ENCODE measurements at places on chromosomes 1 and 21.

GRCh38 chr1:40627987-40628902, 37.2 kb downstream of the RIMS3 start:
- DNase-seq, result no peak
- no peak overlapping the region for H3K27ac ChIP-seq
- peaks cover 4% of the 10 kb centered on the region for H3K4me1 ChIP-seq
- H3K36me3 ChIP-seq, result no peaks in the 10 kb centered on the region
- no peak overlapping the region for H3K4me3 ChIP-seq

DNA sequence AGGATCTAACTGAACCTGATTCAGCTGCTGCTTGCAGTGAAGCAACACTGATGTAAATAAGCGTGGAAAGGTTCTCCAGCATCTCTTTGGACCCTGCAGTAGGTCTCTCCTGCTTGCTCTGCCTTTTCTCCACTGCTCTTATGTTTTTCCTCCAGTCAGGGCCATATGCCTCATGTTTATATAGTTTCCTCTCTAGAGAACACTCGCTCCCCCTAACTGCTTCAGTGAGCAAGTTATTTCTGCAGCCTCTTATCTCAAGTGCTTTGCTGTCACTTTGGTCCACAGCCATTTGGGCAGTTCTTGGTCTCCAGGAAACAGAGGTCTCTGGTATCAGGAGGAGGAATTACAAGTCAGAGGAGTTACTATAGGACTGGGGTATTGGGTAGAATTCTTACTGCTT, 5.3 kb downstream of the PRUNE1 start:
- H3K4me1 ChIP-seq, result peaks cover 7% of the 10 kb centered on the region
- no peak overlapping the region for H3K27ac ChIP-seq
- H3K36me3 ChIP-seq, result peaks cover 10% of the 10 kb centered on the region
- DNase-seq, result no peak

GRCh38 chr1:64073705-64074104, 129.7 kb upstream of the UBE2U start:
- peaks cover 30% of the 10 kb centered on the region for H3K4me1 ChIP-seq
- H3K4me3 ChIP-seq, result no peak overlapping the region
- no peak overlapping the region for H3K27ac ChIP-seq
- no peak for DNase-seq

GRCh38 chr1:110053552-110054428, 16.7 kb downstream of the ALX3 start:
- H3K27ac ChIP-seq, result no peak overlapping the region
- H3K36me3 ChIP-seq, result peaks cover 92% of the 10 kb centered on the region
- no peak overlapping the region for H3K4me3 ChIP-seq
- DNase-seq, result peak; percentile 26
- H3K4me1 ChIP-seq, result no peaks in the 10 kb centered on the region
- no peaks in the 10 kb centered on the region for H3K27me3 ChIP-seq

DNA sequence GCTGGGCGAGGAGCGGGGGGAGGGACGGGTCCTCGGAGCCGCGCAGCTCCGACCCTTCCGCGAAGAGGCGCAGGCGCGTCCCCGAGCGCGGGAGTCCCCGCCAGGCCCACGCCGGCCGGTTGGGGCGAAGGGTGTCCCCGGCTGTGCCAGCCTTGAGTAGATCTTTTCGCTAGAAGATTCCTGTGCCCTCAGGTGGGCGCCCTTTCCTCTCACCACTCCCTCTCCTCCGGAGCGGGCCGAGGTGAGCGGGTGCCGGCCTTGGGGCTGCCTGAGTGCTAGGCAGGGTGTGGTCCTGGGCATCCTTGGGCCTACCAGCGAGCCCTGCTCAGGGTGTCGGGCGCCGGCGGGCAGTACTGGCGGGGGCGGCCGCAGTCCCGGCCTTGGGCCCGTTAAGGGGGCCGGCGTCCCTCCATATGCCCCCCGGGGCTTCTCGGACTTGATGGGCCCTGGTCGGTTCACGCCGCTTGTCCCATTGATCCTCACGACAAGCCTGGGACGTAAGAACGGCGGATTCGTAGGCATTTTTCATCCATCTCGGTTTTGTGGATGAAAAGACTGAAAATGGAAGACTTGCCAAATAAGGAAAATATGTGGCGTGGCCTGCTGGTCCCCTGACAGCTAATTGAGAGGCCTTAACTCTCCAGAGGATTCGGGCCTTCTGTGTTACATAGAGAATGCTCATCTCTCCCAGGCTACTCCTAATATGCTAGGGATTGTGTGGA, 712 bp downstream of the DEGS1 start:
- peak; percentile 83 for DNase-seq
- H3K4me1 ChIP-seq, result peaks cover 21% of the 10 kb centered on the region
- H3K27me3 ChIP-seq, result no peaks in the 10 kb centered on the region
- peaks cover 47% of the 10 kb centered on the region for H3K36me3 ChIP-seq
- peak overlapping the region; percentile 100 for H3K4me3 ChIP-seq
- H3K27ac ChIP-seq, result peak overlapping the region; percentile 69

DNA sequence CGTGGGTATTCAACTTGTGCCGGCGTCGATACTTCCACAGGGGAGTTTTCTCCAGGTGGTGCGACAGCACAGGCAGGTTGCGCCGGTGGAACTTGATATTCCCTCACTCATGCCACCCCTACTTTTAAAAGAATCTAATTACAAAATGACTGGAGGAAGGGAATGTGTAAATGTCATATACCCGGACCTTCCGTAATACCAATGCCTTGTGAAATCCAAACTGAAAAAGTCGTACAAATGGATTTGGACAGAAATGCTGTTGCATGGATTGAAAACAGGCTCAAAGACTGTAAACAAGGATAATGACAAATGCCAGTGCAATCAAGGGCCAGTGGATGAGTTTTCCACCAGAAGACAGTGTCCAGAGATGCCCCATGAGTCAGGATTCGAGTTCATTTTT, 235.3 kb upstream of the USP25 start:
- no peaks in the 10 kb centered on the region for H3K36me3 ChIP-seq
- no peaks in the 10 kb centered on the region for H3K27me3 ChIP-seq
- H3K4me3 ChIP-seq, result no peak overlapping the region
- no peaks in the 10 kb centered on the region for H3K4me1 ChIP-seq
- no peak overlapping the region for H3K27ac ChIP-seq
- no peak for DNase-seq

GRCh38 chr1:178051071-178051470, 42.8 kb upstream of the RASAL2 start:
- no peak overlapping the region for H3K4me3 ChIP-seq
- no peak for DNase-seq
- peaks cover 18% of the 10 kb centered on the region for H3K4me1 ChIP-seq

- H3K4me1 ChIP-seq, result no peaks in the 10 kb centered on the region
- no peak overlapping the region for H3K27ac ChIP-seq
- no peak for DNase-seq
- H3K36me3 ChIP-seq, result no peaks in the 10 kb centered on the region
- no peaks in the 10 kb centered on the region for H3K27me3 ChIP-seq
Measured at GRCh38 chr21:17427831-17428483, 84.9 kb upstream of the CXADR start.

GRCh38 chr21:46498335-46499050, 39.8 kb downstream of the DIP2A start:
- H3K36me3 ChIP-seq, result peaks cover 57% of the 10 kb centered on the region
- H3K27me3 ChIP-seq, result no peaks in the 10 kb centered on the region
- no peak overlapping the region for H3K27ac ChIP-seq
- H3K4me3 ChIP-seq, result no peak overlapping the region
- H3K4me1 ChIP-seq, result peaks cover 23% of the 10 kb centered on the region

GRCh38 chr1:211280910-211281309, 21.7 kb downstream of the RCOR3 start:
- DNase-seq, result no peak
- 0 out of 2 replicates have a peak overlapping the region, but pooled peaks have one; percentile 15 for H3K27ac ChIP-seq
- no peak overlapping the region for H3K4me3 ChIP-seq
- H3K36me3 ChIP-seq, result peaks cover 69% of the 10 kb centered on the region
- H3K27me3 ChIP-seq, result no peaks in the 10 kb centered on the region

- H3K36me3 ChIP-seq, result no peaks in the 10 kb centered on the region
- peaks cover 11% of the 10 kb centered on the region for H3K4me1 ChIP-seq
- DNase-seq, result peak; percentile 55
- H3K27me3 ChIP-seq, result no peaks in the 10 kb centered on the region
Measured at GRCh38 chr21:34582506-34583150, 32.3 kb downstream of the RCAN1 start.

GRCh38 chr1:168396940-168397684, 116.4 kb downstream of the TBX19 start:
- no peak for DNase-seq
- no peaks in the 10 kb centered on the region for H3K36me3 ChIP-seq
- H3K27me3 ChIP-seq, result no peaks in the 10 kb centered on the region
- H3K4me3 ChIP-seq, result no peak overlapping the region
- no peaks in the 10 kb centered on the region for H3K4me1 ChIP-seq
- H3K27ac ChIP-seq, result no peak overlapping the region

DNA sequence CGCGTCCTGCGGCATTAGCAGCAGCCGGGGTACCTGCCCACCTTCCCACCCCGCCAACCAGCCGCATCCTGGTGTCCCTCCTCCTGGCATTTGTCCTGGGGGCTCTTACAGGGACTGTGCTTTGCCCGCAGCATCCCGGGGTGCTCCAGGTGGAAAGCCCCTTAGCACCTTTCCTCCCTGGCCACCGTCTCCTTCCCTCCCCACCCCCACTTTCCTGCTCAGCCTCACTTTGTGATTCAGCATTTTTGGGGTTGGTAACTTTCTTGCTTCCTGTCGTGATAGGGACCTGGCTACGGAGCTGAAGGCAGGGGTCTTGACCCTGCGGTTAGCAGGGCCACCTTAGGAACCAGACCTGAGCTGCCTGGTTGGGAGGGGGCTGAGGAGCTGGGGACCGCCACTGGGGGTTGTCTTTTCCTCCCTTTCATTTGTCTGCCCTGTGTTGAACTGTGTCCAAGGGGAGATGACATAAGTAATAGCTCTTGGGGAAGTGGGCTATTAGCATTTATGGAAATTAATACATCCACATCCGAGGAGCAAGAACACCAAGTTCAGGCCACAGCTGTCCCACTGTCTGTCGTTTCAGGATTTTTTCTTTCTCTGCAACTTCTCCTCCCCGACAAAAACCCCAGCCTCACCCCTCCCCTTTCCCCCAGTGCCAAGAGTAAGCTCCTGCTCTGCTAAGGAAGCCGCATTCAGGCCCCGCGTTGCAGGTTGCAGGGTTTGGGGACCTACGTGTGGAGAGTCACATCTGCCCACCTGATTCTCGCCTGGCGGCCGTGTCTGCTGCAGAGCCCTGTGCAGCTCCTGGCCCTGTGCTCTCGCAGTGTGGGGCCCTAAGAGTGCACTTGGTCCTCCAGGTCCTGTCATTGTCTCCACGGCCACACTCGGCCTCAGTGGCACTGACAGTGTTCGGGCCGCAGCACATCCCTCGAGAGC, 1.6 kb upstream of the NPHP4 start:
- H3K4me3 ChIP-seq, result peak overlapping the region; percentile 64
- no peak overlapping the region for H3K27ac ChIP-seq
- H3K4me1 ChIP-seq, result peaks cover 12% of the 10 kb centered on the region
- no peak for DNase-seq
- no peaks in the 10 kb centered on the region for H3K36me3 ChIP-seq

DNA sequence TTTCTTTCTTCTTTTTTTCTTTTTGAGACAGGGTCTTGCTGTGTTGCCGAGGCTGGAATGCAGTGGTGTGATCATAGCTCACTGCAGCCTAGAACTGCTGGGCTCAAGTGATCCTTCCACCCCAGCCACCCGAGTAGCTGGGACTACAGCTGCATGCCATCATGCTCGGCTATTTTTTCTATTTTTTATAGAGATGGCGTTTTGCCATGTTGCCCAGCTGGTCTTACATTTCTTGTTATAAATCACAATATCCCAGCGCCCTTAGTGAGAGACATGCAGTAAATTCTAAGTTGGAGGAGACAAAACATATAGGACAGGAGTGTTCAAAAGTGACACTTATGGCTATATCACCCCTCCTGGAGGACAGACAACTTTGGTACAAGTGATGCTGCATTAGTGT, 31.3 kb upstream of the ACTN2 start:
- H3K27ac ChIP-seq, result no peak overlapping the region
- H3K4me3 ChIP-seq, result no peak overlapping the region
- no peaks in the 10 kb centered on the region for H3K27me3 ChIP-seq
- DNase-seq, result no peak
- H3K4me1 ChIP-seq, result no peaks in the 10 kb centered on the region

- DNase-seq, result no peak
- no peaks in the 10 kb centered on the region for H3K36me3 ChIP-seq
- peaks cover 29% of the 10 kb centered on the region for H3K4me1 ChIP-seq
Measured at GRCh38 chr21:42080788-42081083, 9.6 kb downstream of the UMODL1 start.

- no peak overlapping the region for H3K4me3 ChIP-seq
- H3K36me3 ChIP-seq, result no peaks in the 10 kb centered on the region
- no peaks in the 10 kb centered on the region for H3K4me1 ChIP-seq
Measured at GRCh38 chr1:54650417-54650816, 8.8 kb downstream of the MROH7 start.

GRCh38 chr21:38914528-38915293, 109.0 kb downstream of the ETS2 start:
- DNase-seq, result no peak
- no peaks in the 10 kb centered on the region for H3K36me3 ChIP-seq
- no peaks in the 10 kb centered on the region for H3K27me3 ChIP-seq

DNA sequence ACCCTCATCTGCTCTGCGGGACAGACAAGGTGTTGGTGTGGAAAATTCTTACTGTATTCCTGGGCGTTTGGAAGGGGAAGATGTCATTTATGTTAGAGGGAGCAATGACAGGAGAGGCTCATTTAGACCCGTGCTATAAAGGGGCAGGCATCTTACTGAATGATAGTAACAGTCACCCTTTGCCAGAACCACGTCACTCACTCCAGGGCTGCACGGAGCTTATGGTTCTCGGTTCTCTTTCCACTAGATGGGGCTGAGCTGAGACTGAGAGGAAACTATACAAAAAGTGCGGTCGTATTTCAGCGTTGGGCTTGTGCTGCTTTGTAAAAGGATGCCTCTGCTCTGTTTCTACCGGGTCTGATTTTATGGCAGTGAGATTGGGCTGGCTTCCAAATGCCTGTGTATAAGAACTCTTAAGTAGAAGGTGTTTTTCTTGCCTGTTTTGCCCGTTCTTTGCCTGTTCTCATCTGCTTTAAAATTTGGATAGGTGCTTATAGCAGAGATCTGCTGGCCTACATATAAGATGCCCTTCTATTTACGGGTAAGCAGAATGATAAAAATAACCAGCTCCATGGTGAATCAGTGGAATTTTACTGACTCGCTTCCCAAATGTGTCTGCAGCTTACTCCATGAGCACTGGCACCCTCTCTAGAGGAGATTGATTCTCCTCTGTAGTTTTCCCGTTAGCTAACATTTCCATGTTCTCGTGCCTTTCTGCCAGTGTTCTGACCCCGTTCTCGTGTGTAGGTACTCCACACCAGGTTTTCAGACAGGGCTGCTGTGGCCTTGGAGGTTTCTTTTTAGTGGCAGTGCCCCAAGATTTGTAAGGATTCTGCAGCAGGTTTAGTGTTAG, 55.9 kb downstream of the MRPS6 start:
- DNase-seq, result peak; percentile 75
- H3K36me3 ChIP-seq, result peaks cover 43% of the 10 kb centered on the region
- H3K4me3 ChIP-seq, result no peak overlapping the region
- no peak overlapping the region for H3K27ac ChIP-seq

GRCh38 chr1:182952677-182953444, at the start of gene SHCBP1L:
TSS of gene SHCBP1L (minus strand) at chr1:182953166. CDS start at chr1:182953133, 33 bp downstream.
- no peaks in the 10 kb centered on the region for H3K27me3 ChIP-seq
- H3K4me3 ChIP-seq, result no peak within 1 kb of the TSS
- no peak within 1 kb of the TSS for H3K27ac ChIP-seq
- no peaks in the 10 kb centered on the region for H3K36me3 ChIP-seq
- H3K4me1 ChIP-seq, result peaks cover 16% of the 10 kb centered on the region
- DNase-seq, result no peak

- H3K4me1 ChIP-seq, result no peaks in the 10 kb centered on the region
- no peaks in the 10 kb centered on the region for H3K36me3 ChIP-seq
- DNase-seq, result no peak
- no peak overlapping the region for H3K27ac ChIP-seq
Measured at GRCh38 chr1:181335631-181336030, 147.7 kb upstream of the CACNA1E start.

Measured in SJSA1 (cell line).